ENCODE measurements at places on chromosomes 3 and 15.

DNA sequence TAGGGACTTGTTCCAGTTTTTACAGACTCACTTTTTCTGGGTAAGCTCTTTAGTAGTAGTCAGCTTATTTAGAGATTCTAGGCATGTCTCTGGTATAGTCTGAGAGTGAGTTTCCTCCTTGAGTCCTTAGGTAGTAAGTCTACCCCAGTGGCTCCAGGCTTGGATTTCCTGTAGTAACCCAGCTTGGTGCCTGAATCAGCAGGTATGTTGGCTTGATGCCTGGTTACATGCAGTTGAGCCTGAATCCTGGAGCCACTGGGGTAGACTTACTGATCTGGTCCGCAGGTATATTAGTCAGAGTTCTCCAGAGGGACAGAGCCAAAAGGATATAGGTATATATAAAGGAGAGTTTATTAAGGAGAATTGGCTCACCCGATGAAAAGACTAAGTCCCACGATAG lies 85.8 kb upstream of the RBMS3 start:
- no peak for DNase-seq

DNA sequence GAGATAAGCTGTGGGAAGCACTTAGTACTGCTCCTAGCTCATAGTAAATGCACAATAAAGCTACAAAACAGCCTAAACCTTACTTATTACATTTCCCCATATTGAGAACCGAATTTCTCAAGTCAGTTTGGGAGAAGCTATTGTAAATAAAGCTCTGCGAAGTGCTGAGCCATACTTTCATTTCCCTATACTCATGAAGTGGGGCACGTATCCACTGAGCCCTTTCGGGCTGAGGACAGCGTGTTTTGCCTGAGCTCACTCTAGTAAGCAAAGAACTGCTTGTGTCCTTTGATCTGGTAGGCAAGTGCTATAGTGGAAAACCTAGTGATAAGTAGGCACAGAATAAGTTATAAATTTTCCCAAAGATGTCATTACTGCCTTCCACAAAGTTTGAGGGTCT lies 165.0 kb downstream of the RSL24D1 start:
- DNase-seq, result no peak

GRCh38 chr15:67303490-67304363 lies 49.1 kb downstream of the IQCH start:
- DNase-seq, result no peak

DNA sequence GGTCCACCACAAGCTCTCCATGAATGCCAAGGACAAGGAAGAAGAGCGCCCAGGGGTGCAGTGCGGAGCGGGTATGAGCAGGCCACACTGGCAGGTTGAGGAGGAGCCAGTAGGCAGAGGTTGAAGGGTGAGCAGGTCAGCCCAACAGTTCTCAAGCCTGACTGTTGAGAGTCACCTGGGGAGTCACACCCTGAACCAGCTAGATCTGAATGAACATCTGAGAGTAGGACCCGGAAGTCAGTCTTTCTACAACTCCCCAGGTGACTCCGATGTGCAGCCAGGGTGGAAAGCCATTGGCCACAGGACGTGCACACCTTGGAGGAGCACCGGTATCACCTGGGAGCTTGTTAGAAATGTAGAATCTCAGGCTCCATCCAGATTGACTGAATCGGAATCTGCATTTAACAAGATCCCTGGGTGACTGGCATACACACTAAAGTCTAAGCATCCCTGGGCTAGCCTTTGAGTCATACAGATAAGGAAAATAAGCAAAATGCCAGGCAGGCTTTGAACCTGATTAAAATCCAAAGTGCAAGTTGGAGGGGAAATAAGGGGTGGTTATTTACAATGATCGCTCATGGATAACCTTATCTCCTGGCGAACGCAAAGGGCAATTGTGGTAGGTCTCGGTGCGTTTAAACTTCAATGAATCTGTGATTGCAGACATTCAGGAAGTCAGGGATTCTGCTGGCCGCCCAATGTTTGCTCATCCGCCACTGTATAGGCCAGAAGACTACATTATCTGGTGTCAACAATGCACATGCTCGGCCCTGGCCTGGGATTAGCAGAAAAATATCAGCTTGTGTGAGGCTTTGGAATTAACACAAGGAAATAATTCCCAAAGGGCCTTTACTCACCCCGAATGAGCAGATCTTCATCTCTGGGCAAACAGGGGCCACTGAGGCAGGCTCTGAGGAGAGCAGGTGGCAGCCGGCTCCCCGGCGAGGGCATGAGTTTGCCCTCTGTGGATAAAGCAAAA lies 11.7 kb upstream of the LYZL4 start:
- no peak for DNase-seq

- DNase-seq, result no peak
These were observed 79.4 kb upstream of the MRPS22 start for GRCh38 chr3:139264375-139264774.

GRCh38 chr3:197417441-197417840 lies 119.0 kb upstream of the DLG1 start:
- no peak for DNase-seq

- DNase-seq, result no peak
These were observed at the start of gene RAB6B for GRCh38 chr3:133895208-133896001. Gene RAB6B (minus strand): TSS chr3:133895882. CDS start chr3:133895466, 416 bp downstream.

GRCh38 chr3:36774052-36774451 lies 9.7 kb upstream of the DCLK3 start:
- no peak for DNase-seq

Measured in stimulated activated CD8-positive, alpha-beta memory T cell treated with anti-CD3 and anti-CD28 coated beads, Interleukin-15, amount 100 ng/mL, for 48 hours (primary cell).